ENCODE measurements at places on chromosomes 3 and 15.

- no peak for DNase-seq
Measured at GRCh38 chr3:49023775-49024174, 1.9 kb downstream of the NDUFAF3 start.

GRCh38 chr15:53759411-53759931 lies at the start of gene WDR72:
Gene WDR72, minus strand, starts transcription at chr15:53759663. Its CDS starts 26,514 bp downstream, at chr15:53733149.
- no peak for DNase-seq

GRCh38 chr3:115704661-115705338 lies 81.5 kb downstream of the GAP43 start:
- no peak for DNase-seq

GRCh38 chr15:65404186-65404872 lies 18.4 kb downstream of the IGDCC4 start:
- DNase-seq = no peak

DNA sequence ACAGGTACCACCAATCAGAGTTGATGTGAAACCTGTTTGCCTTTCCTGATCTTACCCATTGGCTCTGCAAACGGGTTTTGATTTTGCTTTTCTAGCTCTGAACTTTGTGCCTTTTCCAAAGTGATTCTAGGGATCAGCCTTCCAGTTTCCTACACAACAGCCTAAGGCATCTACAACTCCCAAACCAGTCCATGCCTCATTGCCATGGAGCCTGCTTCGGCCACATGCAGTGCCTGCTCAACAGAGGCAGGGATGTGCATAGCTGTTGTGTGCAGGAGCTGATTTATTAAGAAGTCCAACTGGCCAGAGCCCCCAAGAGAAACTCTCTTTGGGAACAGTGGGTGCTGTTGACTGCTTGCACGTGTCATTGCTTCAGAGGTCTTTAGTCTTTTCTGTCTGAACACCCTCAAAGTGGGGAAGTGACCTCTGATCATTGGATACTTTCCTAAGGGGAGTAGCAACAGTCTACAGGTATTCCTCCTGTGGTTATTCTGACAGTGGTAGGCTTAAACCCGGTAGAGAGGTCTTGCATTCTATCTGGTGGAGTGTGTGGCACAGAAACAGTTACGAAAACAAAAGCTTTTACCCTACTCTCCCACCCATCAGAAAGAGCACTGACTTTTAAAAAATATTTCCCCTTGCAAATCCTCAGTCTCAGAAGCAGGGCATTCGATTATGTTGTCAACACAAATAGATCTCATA lies 36.6 kb upstream of the THSD4 start:
- no peak for DNase-seq

DNA sequence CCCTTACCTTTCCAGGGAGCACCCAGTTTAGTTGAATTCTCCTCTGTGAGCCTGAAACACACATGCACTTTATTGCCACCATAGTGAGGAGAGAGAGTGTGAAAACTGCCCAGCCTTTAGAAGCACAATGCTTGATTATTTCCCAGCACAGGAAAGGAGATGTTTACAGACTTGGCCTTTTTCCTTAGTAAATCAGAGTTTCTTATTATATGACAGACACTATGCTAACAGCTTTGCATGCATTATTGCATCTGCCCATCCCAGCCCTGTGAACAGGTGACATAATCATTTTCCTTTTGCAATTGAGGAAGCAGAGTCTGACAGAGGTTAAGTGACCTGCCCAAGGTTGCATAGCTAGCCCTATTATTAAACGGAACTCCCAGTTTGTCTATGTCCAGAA lies 36.5 kb downstream of the CAPN3 start:
- DNase-seq = no peak

GRCh38 chr3:101536266-101536665 lies 23.3 kb upstream of the SENP7 start:
- DNase-seq = no peak

- no peak for DNase-seq
Measured at GRCh38 chr15:62887113-62887570, 155.4 kb upstream of the TPM1 start.

- no peak for DNase-seq
Measured at GRCh38 chr15:94346282-94346681, 114.9 kb downstream of the MCTP2 start.

Measured in effector CD4-positive, alpha-beta T cell (primary cell).